CD14-positive monocyte (primary cell): ENCODE measurements at places on chromosomes 4 and X.

DNA sequence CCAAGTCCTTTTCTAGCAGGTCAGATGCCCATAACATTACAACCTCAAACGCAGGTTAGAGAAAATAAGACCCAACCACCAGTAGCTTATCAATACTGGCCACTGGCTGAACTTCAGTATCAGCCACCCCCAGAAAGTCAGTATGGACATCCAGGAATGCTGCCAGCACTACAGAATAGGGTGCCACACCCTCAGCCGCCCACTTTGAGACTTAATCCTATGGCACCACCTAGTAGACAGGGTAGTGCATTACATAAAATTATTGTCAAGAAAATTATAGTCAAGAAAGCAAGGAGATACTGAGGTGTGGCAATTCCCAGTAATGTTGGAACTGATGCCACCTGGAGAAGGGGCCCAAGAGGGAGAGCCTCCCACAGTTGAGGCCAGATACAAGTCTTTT is 19.9 kb upstream of the TRIM61 start:
- DNase-seq = no peak

DNA sequence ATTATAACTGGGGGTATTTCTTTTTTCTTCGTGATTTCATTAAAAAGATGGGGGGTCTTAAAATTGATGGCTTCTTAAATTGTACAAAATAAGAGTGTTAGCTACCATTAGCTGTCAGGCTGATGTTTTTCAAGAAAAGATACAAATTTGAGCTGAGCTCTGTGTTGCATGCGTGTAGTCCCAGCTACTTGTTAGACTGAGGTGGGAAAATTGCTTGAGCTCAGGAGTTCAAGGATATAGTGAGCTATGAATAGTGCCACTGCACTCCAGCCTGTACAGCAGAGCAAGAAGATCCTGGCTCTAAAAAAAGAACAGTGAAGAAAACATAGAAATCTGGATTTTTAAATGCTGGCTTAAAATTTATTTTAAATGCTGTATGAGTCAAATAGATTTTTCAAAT is 13.0 kb downstream of the USO1 start:
- no peak for DNase-seq

DNA sequence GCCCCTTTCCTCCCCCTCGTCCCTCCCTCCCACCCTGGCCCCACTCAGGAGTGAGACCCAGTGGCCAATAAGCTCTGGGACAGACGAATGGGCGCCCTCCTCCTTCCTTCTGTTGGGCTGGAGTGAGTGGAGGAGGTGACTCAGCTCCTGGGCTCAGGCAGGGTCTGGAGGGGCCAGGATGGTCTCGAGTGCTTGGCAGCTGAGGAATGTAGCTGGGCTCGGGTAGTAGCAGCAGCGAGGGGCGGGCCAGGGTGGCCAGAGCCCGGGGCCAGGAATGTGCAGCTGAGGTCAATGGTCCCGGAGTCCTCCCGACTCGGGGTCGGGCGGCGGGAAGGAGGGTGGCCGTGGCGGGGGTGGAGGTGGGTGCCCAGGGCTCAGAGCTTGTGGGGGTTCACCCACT is 15.0 kb downstream of the G6PD start:
- DNase-seq = no peak

- DNase-seq = no peak
Observed at GRCh38 chr4:12943069-12943468, 541.1 kb downstream of the RAB28 start.

- DNase-seq = no peak
Observed at GRCh38 chrX:78822157-78822690, 74.7 kb downstream of the LPAR4 start.

- DNase-seq = no peak
Observed at GRCh38 chrX:65300104-65300809, 234.3 kb downstream of the LAS1L start.

GRCh38 chrX:19855700-19856381 is 31.6 kb downstream of the SH3KBP1 start:
- DNase-seq = no peak

DNA sequence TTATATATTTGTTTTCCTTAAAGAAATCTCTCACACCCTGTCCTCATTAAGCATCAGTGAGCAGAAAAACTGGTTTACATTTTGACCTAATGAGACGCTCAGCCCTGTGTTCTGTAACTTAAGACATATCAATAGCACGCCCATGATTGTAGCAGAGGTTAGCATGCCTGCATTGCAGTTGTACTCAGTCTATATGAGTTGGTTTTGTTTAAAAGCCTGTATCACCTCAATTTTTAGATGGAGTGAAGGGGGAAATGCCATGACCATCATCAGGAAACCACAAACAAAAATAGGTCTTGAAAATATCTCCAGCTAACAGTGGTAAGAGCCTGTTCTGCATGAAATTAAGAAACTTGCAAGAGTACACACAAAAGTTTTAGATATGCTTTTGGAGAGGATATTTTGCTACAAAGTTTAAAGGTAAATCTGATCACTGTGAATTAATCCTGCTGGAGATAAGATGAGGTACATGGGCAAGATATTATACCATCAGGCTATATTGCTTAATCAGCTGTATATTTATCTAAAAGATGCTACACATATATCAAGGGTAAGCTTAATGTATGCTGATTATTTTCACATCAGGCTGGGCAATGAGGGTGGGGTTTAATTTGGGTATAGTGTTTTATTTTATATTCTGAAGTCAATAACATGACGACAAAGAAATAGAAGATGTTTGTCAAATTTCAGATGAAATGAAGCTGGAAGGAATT is 13.1 kb upstream of the COQ2 start:
- no peak for DNase-seq

GRCh38 chr4:144645631-144646522 is at the start of gene HHIP:
Gene HHIP (plus strand): TSS chr4:144646156. CDS start chr4:144646676, 520 bp downstream.
- DNase-seq = no peak

DNA sequence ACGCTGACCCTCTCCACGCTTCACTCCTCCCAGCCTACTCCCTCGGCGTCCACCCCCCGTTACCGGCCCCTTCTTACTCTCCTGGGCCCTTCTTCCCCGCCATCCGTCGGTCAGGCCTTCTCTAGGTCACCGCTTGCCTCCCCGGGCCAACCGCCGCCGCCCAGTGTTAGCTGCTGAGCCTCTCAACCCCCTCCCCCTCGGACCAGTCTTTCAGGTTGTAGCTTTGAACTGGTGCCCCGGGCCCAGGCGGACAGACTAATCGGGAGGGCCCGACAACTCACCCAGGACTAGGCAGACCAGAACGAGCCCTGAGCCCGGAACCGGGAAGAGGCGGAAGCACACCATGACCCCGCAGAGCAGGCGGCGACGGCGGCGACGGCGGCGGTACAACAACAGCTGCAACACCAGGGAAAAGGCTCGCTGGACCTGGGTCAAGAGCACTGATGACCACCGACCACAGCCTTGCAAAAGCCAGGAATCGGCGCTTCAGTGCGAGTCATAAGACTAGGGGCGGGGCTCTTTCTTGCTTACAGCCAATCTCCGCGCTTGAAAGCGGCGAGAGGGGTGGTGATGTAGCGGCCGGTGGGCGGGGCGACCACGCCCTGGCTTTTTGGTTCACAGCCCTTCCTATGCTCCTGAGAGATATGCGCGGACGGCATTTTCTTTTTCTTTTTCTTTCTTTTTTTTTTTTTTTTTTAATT is at the start of gene LAMP2:
Gene LAMP2 (minus strand): TSS at position 472 of the 701 bp plus-strand sequence. CDS start 127 bp downstream, at position 345.
- peak; percentile 90 for DNase-seq

DNA sequence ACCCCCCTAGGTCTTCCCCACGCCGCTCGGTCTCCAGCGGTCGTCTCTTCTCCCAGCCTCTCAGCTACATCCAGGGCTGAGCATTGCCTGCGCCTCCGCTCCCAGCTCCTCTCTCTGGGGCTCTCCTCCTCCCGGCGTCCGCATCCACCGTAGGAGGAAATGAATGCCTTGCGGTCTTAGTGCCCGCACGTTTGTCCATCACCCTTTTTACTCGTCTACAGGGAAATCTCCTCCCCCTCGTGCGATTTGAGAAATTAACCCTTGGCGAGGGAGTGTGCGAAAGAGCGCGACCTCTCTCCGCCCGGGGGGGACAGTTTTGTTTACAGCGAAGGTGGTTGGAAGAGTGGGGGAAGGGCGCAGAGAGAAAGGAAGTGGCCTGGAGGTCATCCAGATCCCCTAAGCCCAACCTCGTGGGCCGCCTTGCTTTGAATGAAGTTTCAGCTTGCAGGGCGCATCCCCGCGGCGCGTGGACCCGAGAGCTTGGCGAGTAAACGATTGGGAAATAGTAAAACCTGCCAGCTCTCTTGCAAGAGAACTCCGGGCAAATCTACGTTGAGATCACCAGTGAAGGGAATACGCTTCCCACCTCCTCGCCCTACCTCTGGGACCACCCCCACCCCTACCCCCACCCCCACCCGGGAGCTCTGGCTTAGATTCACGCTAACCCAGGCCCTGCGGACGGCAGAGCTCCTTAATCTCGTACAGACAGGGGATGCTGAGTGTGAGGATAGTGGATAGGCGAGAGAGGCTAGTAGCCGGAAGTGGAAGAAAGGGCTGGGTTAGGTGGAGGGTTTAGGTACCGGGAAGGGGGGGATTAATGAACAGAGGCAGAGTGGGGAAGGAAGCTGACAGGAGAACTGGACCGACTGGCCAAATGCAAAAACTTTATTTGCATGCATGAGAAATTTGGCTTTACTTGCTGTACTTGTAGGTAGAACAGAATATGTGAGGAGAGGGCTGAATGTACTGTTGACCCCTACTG is at the start of gene ELOVL6:
Gene ELOVL6 (minus strand): TSS at position 181 of the 982 bp plus-strand sequence. CDS start 280 bp downstream, outside the sequence.
- DNase-seq = peak; percentile 23

GRCh38 chrX:17299206-17299605 is 75.8 kb upstream of the NHS start:
- no peak for DNase-seq

GRCh38 chr4:128309585-128309984 is 22.0 kb upstream of the PGRMC2 start:
- no peak for DNase-seq

- DNase-seq = no peak
Observed at GRCh38 chr4:120082251-120082650, 15.6 kb upstream of the MAD2L1 start.

GRCh38 chr4:88630756-88631155 is 38.5 kb downstream of the HERC3 start:
- DNase-seq = no peak

DNA sequence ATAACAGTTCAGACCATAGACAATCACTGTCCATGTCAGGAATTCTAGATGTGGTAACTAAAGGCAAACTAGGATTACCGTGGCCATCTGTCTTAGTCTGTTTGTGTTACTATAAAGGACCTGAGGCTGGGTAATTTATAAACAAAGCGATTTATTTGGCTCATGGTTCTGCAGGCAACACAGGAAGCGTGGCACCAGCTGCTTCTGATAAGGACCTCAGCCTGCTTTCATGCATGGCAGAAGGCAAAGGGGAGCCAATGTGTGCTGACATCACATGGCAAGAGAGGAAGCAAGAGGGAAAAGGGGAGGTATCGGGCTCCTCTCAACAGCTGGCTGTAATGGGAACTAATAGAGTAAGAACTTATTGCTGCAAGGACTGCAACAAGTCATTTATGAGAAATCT is 376.7 kb downstream of the GPM6A start:
- no peak for DNase-seq

- no peak for DNase-seq
Observed at GRCh38 chr4:87410679-87411078, 11.7 kb upstream of the NUDT9 start.

DNA sequence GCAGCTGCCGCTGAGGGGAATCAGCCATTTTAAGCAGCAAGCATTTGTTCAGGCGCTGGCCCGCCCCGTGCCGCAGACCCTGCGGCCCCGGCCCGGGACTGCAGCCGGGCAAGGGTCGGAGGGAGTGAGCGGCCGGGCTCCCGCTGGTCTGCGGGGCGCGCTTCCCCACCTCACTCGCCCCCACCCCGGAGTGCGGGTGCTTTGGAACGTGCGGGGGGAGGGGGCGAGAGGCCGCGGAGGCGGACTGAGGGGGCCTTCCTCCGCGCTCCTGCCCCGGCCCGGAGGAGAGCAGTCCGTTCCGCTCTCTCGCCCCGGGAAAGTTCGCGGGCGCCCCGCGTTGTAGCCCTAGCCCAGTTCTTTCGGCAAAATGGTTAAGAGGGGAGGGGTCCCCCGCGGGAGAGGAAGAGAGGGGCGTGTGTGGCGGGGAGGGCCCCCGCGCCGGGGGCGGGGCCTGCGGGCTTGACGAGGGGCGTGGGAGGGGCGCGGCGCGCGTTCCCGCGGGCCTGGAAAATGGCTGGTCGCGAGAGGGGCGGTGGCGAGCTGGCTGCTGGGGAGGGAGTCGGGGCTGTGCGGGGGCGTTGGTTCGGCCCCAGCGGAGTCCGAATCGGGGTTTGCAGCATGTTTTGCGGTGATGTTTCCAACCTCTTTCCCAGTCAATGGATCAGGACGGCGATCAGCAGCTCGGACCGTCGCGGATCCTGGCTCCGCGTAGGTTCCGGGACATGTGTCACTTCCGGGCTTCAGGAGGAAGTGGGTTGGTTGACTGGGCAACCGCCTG is 942 bp downstream of the ING2 start:
- DNase-seq = peak; percentile 86

DNA sequence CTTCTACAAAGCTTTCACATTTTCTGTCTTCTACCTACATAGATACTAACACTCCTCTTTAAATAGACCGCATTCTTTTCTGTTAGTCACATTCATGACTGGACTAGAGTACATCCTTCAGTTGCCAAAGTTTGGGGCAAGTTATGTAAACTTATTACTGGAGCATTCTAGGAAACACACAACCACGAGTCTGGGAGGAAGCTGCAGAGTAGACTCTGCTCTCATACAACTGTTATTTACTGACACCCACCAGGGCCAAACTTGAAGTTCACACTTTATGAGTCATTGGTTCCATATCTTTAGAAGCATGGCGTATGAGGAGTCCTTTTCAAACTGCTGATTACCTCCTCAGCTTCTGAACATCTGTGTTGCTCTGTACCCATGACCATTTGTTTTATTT is 87.0 kb downstream of the RNF150 start:
- no peak for DNase-seq

GRCh38 chr4:78424461-78424860 is 127.1 kb upstream of the ANXA3 start:
- no peak for DNase-seq

- no peak for DNase-seq
Observed at GRCh38 chrX:77527233-77528001, 80.2 kb downstream of the FGF16 start.
